ENCODE measurements at places on chromosomes 5 and 9.

DNA sequence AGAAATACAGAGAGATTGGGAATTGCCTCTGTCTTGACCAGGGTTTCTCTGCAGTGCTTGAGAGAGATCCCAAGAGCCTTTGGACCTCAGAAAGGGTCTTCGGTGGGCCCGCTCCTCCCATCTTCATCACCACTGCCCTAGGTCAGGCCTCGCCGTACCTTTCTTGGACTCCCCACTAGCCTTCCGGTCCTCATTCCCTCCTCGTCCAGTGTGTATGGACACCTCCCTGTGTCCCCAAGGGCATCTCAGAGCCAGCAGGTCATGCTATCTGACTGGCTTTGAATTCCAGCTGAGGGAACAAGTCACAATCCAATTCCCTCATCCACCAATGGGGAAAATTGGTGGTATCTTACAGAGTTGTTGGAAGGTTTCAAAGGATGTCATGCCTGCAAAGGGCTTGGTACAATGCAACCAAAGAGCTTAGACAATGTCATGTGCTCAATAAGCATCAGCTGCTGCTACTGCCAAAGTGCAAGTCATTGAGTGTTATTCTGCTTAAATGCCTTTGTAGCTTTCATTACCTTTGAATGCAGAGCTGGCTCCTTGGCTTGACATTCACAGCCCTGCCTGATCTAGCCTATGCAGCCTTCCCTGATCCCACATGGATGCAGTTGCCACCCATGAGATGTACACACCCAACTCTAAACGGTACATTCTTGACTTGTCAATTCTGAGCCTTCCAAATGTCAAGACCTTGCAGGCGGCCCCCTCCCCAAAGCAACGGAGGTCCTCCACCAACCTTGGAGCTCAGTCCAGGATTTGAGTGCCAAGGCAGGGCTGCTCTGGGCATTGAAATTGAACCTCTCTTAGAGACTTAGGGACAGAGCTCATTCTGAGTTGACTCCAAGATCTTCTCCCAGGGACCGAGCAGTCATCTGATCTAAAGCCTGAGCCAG is 58.0 kb downstream of the HRH2 start:
- DNase-seq: no peak

DNA sequence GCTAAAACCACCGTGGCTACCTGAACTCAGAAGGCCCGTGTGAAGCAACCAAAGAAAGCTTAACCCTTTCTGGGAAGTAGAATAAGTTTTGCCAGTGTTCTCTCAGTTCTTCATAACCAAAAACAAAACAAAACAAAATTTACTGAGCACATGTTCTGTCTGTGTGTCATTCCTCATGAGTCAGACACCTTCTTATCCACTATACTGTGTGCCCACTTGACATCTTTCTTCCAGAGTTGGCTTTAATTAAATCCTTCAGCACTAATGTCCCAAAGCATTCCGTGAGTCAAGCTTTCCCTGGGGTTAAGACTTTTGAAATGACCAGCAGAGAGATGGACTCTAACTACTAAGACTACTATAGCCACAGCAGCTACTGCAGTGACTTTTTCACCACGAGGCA is 61.3 kb downstream of the GLIS3 start:
- no peak for DNase-seq

DNA sequence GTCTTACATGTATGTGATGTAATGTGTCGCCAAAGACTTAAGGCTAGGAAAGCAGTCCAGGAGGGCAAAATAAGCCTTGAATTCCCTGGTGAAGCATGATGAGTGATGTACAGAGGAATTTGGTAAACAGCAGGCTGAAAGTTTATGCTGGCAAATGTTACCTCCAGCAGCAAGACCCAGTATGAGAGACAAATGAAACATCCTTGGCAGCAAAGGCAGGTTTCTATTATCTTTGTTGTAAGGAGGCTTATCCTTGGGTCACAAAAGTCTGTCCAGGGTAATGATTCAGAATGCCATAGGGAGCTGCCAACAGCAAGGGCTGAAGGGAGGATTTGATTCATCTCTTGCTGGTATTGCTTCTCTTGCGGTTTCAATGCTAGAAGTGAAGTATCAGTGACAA is 75.9 kb upstream of the HTR4 start:
- no peak for DNase-seq

DNA sequence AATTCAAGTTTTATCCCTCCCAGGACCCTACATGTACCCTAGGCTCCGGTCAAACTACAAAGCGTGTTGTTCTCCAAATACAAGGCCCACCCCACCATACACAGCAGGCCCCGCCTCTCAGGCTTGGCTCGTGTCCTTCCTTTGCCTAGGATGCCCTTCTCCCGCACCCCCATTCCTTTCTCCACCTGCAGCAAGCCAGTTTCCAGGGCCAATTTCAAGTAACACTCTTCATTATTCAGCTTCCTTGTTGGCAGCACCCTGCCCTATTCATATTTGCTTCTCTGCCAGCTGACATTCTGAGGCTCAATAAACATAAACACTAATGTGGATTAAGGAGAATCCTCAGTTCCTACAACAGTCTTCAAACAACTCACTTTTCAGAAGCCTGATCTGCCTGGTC is 31.7 kb downstream of the EPB41L4B start:
- no peak for DNase-seq

- no peak for DNase-seq
These were observed 313.5 kb downstream of the PRDM9 start for GRCh38 chr5:23820765-23821471.

DNA sequence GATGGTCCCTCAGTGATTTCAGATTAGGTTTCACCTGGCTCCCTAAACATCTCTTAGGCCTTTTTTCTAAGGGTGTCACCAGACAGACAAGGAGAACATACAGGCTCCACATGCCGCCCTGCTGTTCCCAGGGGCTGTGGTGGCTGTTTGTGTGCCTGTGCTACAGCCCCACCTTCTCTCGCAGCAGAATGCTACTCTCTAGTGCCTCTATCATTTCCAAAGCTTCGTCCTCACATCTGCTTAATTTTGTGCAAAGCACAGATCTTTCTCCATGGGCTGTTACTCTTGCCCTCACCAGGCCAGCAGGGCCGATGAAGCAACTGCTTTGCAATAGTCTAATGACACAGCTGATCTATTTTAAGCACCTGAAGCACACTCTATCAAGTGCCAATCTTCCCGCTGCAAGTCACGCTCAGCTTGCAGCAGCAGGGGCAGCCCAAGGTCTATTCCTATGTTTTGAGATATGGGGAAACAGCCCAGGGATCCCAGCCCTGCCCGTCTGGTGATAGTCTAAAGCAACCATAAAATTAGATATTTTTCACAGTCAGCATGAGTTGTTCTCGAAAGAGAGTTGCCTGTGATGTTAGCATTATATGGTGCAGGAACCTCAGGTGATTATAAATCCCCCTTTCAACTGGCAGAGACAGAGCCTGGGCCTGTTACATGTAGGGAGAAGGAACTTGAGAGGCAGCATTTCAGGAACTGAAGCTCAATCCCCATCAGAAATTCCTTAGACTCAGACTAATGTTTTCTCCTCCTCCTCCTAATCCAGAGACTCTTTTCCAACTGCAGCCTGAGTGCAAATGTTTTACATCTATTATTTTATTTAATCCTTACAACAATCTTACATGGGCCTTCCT is 12.7 kb downstream of the ABLIM3 start:
- no peak for DNase-seq

GRCh38 chr9:4667681-4668080 is 1.4 kb upstream of the SPATA6L start:
- DNase-seq: no peak

DNA sequence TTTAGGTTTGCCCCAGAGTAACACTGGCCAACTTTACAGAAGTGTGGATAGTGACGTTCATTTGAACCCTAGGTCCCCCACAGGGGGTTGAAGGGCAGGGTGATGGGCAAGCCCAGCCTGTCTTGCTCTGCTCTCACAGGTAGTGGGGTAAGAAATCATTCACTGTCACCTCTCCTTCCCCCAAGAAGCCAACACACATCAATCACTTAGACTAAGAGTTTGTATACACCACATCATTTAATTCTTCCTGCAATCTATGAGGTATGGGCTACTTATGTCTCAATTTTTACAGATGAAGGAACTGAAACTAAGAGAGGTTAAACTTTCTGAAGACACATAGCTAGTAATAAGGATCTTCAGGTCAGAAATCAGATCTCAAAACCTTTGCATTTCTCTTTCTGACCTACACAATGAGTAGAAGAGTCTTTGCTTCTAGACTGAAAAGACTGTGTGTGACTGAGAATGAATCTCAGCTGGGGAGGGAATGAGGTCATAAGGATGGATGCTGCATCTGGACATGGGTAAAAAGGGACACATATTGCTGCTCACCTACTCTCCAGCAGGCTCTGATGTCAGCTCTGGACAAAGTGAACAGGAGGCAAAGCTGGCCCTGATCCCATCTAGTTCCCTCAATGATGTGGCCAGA is 81.0 kb upstream of the EQTN start:
- no peak for DNase-seq

- no peak for DNase-seq
These were observed 112.2 kb upstream of the NUDT12 start for GRCh38 chr5:103674739-103675138.

DNA sequence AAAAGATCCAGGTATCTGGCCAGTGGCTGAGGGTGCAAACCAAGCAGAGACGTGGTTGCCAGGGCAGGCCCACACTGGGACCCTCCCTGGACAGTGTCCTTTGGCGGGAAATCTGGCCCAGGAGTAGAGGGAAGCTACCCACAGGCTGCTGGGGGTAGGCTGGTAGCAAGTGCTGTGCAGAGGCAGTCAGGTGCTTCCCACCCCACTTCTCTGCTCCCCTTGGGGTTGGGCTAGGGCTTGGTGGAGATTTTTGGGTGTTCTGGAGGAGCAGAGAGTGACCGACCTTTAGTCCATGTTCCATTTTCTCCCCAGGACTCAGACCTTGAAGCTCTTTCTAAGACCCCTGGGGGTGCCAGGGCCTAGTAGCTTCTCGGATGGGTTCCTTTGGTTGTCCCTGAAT is 5.6 kb downstream of the PRDM12 start:
- no peak for DNase-seq

- DNase-seq: no peak
These were observed 199.4 kb upstream of the SLC24A2 start for GRCh38 chr9:19988281-19988680.

GRCh38 chr9:129891569-129891968 is 56.3 kb downstream of the USP20 start:
- DNase-seq: no peak

GRCh38 chr5:37847978-37848425 is 8.2 kb upstream of the GDNF start:
- DNase-seq: no peak

- DNase-seq: no peak
These were observed 284.5 kb downstream of the SH3GL2 start for GRCh38 chr9:17863213-17863883.

DNA sequence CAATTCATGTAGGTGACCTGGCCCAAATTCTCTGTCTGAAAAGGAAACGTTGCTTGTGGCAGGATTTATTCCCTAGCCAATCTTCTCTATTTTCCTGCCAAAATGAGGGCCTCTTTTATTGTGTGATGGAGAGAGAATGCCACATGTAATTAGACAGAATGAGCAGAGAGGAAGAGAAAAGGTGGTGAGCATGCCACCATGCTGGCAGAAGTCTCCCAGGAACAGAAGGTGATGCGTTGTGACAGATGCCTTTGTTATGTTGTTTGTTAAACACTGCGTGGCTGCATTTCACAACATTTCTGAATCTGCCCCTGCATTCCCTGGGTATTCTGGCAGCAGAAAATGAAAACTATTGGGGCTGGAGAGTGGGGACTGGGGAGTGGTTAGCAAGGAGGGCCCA is 577.6 kb downstream of the TLR4 start:
- no peak for DNase-seq

DNA sequence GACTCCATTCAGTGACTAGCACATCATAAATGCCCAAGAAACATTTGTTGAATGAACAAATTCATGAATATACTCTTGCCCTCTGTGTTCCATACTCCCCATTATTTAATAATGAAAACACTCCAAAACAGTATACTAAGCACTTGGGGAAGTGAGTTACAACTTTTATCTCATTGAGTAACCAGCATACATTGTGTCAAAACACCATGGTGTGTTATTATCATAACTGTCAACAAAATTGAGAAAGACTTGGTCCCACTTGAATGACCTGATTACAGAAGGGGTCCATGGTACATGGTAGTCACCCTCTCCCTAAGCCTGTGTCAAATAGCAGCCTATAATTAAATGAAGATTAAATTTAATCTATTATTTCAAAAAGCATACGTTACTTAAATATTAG is 16.2 kb downstream of the ANKH start:
- DNase-seq: no peak

GRCh38 chr9:89523948-89524347 is 26.0 kb upstream of the SEMA4D start:
- DNase-seq: peak; percentile 47

GRCh38 chr5:141677415-141677814 is 4.6 kb downstream of the ARAP3 start:
- DNase-seq: no peak
